ENCODE measurements at places on chromosomes 1 and 21. TPM values are rescaled to one million over a fixed set of nuclear protein-coding genes. Genes with fewer than 3 reads are reported as not detected.

PRUNE1 gene
- 20.7 TPM for total RNA-seq

REN gene
- not detected for total RNA-seq

ITGB3BP gene
- total RNA-seq = 45.7 TPM

GRIK1 gene
- not detected for total RNA-seq

TEDDM1 gene
- total RNA-seq = not detected

RGS4 gene
- not detected for total RNA-seq

CYP4Z1 gene
- total RNA-seq = not detected

DEPDC1 gene
- 16.1 TPM for total RNA-seq

PTAFR gene
- 0.06 TPM for total RNA-seq

S100A8 gene
- total RNA-seq = not detected

FAM151A gene
- total RNA-seq = not detected

IFNLR1 gene
- 5.0 TPM for total RNA-seq

DCDC2B gene
- total RNA-seq = 0.16 TPM

NBPF8 gene
- total RNA-seq = 31.6 TPM

PLA2G2F gene
- not detected for total RNA-seq

FMO4 gene
- 2.4 TPM for total RNA-seq

SPRR3 gene
- not detected for total RNA-seq

S100A12 gene
- not detected for total RNA-seq

NPR1 gene
- not detected for total RNA-seq

ASTN1 gene
- total RNA-seq = not detected

SPRR2D gene
- not detected for total RNA-seq

UBE2U gene
- total RNA-seq = 0.52 TPM

SF3B4 gene
- total RNA-seq = 47.6 TPM

COX20 gene
- 23.5 TPM for total RNA-seq

DIRAS3 gene
- not detected for total RNA-seq

ERVH48-1 gene
- 0.18 TPM for total RNA-seq

LAPTM5 gene
- total RNA-seq = 298 TPM

TGFB2 gene
- total RNA-seq = not detected

MYCL gene
- 0.14 TPM for total RNA-seq

RIPPLY3 gene
- 0.18 TPM for total RNA-seq
